ENCODE measurements at places on chromosomes 13 and 19.

DNA sequence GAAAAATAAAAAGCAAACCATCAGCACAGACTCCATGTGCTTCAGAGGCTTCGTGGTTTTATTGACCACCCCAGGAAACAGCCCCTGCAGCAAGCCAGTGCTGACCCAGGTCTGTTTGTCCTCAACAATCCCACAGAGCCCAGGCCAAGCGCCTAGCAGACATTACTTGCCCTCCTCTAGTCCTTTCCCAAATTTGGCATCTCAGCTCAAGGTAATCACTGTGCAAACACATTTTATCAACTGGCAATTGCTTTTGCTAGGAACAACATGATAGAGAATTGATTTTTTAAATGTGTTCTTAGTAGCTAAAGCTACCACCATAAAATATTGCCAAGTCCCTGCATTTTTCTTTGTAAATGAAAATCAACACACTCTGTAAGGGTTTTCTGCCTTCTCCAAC is 121.8 kb downstream of the STOML3 start:
- no peak for DNase-seq

DNA sequence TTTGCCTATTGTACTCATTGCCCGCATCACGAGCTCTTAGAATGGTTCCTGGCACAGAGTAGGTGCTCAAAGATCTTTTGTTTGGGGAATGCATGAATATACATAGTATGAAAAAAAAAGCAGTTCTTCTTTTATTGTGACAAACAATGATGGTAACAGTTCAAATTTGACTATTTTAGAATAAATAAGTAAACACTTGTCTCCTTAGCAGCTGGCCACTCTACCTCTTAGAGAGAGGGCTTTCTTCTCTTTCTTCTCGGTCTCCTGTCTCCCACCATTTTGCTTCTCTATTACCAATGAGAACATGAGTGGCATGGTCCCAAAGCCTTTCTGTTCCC is 639 bp upstream of the SLAIN1 start:
- DNase-seq = no peak

DNA sequence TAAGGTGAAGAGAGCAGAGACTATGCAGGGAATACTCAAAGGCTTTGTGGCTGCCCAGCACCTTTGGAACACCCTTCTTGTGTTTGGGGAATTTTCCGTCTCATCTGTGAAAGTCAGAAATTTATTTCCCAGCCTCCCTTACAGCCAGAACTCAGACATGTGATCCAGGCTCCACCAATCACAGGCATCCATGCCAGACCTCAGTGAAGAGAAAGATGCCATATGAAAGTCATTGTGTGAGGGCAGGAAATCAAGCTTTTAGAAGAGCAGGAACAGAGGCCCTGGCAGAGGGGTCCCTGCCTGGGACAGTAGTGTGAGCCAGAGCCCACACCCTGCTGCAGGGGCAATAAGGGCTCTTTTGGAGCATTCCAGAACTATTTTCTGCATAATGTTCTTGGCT is 12.1 kb downstream of the CCDC70 start:
- no peak for DNase-seq

GRCh38 chr19:36245210-36246005 is 30.5 kb downstream of the ZNF146 start:
- DNase-seq = no peak

- no peak for DNase-seq
These were observed 122.2 kb downstream of the KDM4B start for GRCh38 chr19:5091018-5091683.

DNA sequence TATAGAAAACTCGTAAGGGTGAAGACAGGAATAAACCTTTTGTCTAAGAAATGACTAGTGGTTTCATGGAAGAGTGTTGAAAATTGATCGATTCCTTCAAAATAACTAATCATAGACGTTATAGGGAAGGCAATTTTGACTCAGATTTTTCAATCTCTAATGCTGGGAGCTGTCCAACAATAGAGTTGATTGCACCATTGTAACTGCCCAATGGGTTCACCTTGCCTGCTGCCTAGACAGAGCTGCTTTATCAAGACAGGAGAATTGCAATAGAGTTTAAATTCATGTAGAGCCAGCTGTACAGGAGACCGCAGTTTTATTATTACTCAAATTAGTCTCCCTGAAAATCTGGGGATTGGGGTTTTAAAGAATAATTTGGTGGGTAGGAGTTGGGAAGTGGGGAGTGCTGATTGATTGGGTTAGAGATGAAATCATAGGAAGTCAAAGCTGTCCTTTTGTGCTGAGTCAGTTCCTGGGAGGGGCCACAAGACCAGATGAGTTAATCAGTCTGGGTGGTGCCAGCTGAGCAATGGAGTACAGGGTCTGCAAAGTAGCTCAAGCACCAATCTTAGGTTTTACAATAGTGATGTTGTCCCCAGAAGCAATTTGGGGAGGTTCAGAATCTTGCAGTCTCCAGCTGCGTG is 16.8 kb upstream of the ADGRE2 start:
- no peak for DNase-seq

- DNase-seq = no peak
These were observed 7.9 kb upstream of the SIGLEC9 start for GRCh38 chr19:51116736-51117286.

- no peak for DNase-seq
These were observed 29.2 kb downstream of the LRCH1 start for GRCh38 chr13:46582190-46582589.

- no peak for DNase-seq
These were observed 33.7 kb upstream of the TPM4 start for GRCh38 chr19:16042533-16043085.

GRCh38 chr13:60646620-60647019 is 249.6 kb downstream of the TDRD3 start:
- no peak for DNase-seq

DNA sequence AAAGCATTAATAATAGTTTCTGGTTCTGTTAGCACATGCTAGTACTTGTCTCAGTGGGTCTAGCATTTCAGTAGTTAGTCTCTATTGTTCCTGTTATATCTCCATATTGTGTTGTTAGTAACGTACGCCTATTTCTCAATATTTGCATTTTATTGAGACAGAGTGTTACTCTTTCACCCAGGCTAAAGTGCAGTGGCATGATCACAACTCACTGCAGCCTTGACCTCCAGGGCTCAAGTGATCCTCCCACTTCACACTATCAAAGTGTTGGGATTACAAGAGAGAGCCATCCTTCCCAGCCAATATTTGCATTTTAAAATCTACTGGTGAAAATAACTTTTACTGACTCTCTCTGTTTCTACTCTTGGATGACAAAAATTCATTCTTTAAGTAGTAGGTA is 154.6 kb upstream of the PRR20A start:
- DNase-seq = no peak

DNA sequence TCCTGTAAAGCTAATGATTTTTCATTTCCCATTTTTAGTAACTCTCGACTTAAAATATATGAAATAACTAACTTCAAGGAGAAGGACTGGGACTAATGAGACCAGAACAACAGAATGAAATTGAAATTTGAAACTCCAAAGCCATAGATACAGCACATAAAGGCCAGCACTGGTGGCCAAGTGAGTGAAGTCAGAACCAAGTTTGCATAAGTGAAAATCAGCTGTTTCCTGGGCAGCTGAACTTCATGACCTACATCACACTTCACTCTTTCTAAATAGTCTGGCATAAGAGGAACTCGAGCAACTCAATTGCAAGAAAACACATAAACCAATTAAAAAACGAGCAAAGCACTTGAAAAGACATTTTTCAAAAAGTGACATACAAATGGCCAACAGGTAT is 84.5 kb downstream of the DCLK1 start:
- DNase-seq = no peak

DNA sequence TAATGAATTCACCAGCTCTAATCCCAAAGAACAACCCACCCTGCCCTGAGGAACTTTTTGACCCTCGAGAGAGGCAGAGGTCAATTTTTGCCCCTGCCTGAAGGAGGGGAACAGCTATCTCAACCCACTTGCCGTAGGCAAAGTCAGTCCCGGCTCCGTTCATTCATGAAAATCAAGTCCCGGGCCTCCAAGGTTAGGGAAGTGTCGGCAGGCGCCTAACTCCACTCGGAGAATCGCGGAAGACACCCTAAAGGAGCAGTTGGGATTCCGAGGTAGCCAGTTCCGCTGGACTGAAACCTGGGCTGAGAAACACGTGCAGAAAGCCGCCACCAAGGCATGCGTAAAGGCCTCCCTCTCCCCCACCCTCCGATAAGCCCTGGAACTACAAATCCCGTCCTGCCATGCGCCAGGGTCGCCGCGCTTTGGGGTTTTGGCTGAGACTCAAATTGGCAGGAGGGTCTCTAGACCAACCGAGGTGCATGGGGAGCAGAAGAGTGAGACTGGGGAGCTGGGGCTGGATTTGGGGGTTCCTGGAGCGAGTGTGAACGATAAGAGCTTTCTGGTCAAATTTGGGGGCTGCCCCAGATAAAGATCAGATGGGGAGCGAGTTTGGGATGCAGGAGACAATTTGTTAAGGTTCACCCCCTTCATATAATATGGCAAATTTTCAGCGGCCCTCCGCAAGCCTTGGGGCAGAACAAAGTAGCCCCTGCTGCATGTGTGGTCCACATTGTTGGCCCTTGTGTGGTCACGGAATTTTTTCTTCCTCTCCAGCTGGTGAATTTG is at the start of gene TNPO2:
Gene TNPO2 (minus strand): TSS at position 292 of the 786 bp plus-strand sequence. CDS start 2,955 bp downstream, outside the sequence.
- DNase-seq = no peak

DNA sequence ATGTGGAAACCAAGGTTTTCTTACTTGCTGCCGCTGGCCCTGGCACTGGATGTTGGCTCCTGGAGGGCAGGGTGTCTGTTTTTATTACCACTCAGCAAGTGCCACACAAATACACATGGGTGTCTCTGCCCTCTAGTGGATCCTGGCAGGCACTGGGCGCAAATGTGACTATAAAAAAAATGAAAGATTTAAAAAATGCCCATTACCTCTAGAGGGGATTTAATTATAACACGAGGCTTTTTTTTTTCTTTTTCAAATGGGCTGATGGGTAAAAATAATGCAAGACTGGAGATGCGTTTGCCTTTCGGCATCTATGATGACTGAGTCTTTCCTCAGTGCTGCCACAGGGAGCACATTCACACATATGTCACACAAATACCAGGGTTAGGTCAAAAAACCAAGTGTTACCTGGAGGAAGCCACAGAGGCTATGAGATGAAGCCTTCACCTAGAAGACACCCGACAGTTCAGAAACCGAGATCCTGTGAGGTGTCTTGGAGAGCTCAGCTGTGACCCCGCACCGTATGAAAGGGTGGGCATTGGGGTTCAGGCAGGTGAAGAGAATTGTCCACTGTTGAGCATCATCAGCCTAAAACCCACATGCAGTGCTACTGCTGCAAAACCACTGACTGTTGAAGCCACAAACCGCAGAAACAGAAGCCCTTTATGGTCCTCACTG is 25.7 kb downstream of the CHAMP1 start:
- no peak for DNase-seq
